ENCODE measurements at places on chromosomes 12 and 14. TPM values are rescaled to one million over a fixed set of nuclear protein-coding genes. Genes with fewer than 3 reads are reported as not detected.

DAO gene
- total RNA-seq: not detected

ABCC9 gene
- total RNA-seq: 46.3 TPM

RNASE13 gene
- not detected for total RNA-seq

TAS2R30 gene
- 18.1 TPM for total RNA-seq

DENND5B gene
- 11.3 TPM for total RNA-seq

ACSM4 gene
- total RNA-seq: not detected

CCDC197 gene
- not detected for total RNA-seq

GALNT8 gene
- total RNA-seq: 2.7 TPM

BEGAIN gene
- 1.4 TPM for total RNA-seq

HHIPL1 gene
- 0.99 TPM for total RNA-seq

IL22 gene
- not detected for total RNA-seq

AICDA gene
- total RNA-seq: 0.20 TPM

MEG3 gene
- 486 TPM for total RNA-seq

ANGEL1 gene
- 10.3 TPM for total RNA-seq

WNT1 gene
- not detected for total RNA-seq

TSHR gene
- total RNA-seq: 2.9 TPM

ADSS1 gene
- 16.9 TPM for total RNA-seq

NPFF gene
- 0.59 TPM for total RNA-seq

DCN gene
- 1,233 TPM for total RNA-seq

TGFB3 gene
- 45.2 TPM for total RNA-seq

RFX4 gene
- not detected for total RNA-seq

AEBP2 gene
- total RNA-seq: 43.8 TPM

TTC7B gene
- 15.9 TPM for total RNA-seq

CD163L1 gene
- total RNA-seq: 12.7 TPM

All from skin of body (tissue), 3 donors.